ENCODE measurements at places on chromosomes 5 and 9. TPM values are rescaled to one million over a fixed set of nuclear protein-coding genes. Genes with fewer than 3 reads are reported as not detected.

Gene FOXD4L5
- 0.11 TPM for total RNA-seq

Gene TRIM36
- total RNA-seq, result 4.4 TPM

GRCh38 chr5:143032581-143032836 lies 262.3 kb downstream of the ARHGAP26 start:
- H3K4me3 ChIP-seq, result no peak overlapping the region
- no peaks in the 10 kb centered on the region for H3K36me3 ChIP-seq
- H3K27ac ChIP-seq, result no peak overlapping the region

- H3K4me1 ChIP-seq, result peaks cover 5% of the 10 kb centered on the region
- no peaks in the 10 kb centered on the region for H3K36me3 ChIP-seq
- DNase-seq, result no peak
- no peak overlapping the region for H3K4me3 ChIP-seq
- no peak overlapping the region for H3K27ac ChIP-seq
- H3K27me3 ChIP-seq, result peaks cover 42% of the 10 kb centered on the region
These were observed 22.3 kb downstream of the NTNG2 start for GRCh38 chr9:132184124-132184523.

DNA sequence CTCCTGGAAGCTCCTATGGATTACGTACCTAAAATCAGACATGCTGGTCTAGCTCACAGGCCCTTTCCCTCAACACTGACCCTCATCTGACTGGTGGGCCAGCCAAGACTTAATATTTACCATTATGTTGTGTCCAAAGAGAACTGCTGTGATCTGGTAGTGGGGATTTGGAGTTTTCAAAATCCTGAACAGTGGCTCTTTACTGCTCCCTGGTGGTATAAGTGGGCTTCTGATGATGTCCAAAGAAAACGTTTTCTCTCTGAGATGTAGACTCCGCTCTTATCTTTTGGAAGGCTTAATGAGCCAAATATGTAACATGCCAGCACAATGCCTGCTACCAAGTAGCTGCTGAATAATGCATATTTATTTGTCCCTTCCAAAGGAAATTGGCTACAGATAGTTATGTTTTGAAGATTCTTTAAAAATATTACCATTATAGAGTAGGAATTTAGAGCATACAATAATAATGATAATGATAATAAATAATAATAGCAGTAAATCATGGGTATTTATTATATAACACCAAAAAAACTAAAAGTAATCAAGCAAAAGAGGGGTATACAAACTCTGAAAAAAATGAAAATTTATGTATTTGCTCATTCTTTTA lies 406.6 kb upstream of the TNC start:
- H3K27ac ChIP-seq, result no peak overlapping the region
- peaks cover 5% of the 10 kb centered on the region for H3K4me1 ChIP-seq
- H3K27me3 ChIP-seq, result no peaks in the 10 kb centered on the region
- no peaks in the 10 kb centered on the region for H3K36me3 ChIP-seq
- no peak overlapping the region for H3K4me3 ChIP-seq

DNA sequence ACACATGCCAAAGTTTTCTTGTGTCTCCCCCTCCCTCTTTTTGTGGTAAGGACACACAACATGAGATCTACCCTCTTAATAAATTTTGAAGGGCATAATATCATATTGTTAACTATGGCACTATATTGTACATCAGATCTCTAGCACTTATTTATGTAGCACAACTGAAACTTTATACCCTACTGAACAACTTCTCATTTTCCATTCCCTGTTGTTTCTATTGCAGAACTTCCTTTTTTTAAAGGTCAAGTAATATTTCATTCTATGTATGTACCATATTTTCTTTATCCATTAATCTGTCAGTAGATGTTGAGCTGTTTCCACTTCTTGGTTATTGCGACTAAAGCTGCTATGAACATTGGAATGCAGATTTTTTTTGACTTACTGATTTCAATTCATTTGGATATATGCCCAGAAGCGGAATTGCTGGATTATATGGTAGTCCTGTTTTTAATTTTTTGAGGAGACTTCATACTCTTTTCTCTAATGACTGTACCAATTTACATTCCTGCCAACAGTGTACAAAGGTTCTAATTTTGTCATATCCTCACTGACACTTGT lies 305.3 kb downstream of the PRR16 start:
- H3K4me1 ChIP-seq, result no peaks in the 10 kb centered on the region
- H3K4me3 ChIP-seq, result no peak overlapping the region
- no peak overlapping the region for H3K27ac ChIP-seq
- H3K27me3 ChIP-seq, result no peaks in the 10 kb centered on the region

Measured in astrocyte (in vitro differentiated cells and primary cell).